ENCODE measurements at places on chromosomes 7 and 10.

- DNase-seq, result no peak
These were observed 9.5 kb downstream of the GPR146 start for GRCh38 chr7:1053816-1054370.

- no peak for DNase-seq
These were observed 30.3 kb upstream of the TRIM24 start for GRCh38 chr7:138429577-138430250.

DNA sequence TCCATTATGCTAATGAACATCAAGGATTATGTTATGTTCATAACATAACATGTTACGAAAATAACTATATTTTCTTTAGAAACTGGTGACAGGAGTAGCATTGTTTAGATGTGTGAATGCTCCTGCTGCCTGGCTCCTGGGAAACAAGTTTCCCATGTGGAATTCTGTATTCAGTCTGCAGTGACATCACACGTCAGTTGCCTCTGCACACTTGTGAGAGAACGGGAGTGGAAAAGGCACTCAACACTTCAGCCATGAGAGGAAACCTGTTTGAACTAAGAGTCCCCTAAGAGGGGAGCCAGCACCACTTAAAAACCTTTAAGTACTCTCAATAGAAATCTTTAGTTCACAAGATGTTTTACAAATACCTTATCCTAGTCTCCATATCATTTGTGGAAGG lies 140.3 kb upstream of the FAM20C start:
- no peak for DNase-seq

GRCh38 chr10:32980242-32980557 lies 22.2 kb upstream of the ITGB1 start:
- DNase-seq, result no peak

DNA sequence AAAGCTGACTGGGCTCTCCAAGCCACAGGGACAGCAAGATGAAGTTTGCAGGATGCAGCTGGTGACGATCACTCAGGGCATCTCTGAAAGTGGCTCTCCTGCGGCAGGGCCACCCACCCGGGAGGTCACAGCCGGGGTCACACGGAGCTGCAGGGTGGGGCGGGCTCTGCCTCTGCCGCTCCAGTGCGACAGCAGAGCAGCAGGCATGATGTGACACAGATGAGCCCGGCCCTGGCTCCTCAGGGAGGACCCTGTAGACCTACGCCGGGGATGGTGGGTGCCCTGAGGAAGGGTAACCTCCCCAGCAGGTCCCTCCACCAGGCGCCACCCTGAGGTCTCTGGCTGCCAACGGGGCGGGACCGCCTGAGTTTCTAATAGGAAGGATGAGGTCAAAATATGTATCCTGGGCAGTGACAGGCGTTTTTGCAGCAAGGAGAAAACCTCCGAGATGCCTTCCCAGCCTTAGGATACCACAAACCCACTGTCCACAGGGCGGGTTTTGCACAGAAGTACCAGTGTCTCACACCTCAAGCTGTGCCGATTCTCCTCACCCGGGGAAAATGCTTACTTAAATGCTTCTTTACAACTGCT lies 114.8 kb upstream of the DIP2C start:
- DNase-seq, result no peak

DNA sequence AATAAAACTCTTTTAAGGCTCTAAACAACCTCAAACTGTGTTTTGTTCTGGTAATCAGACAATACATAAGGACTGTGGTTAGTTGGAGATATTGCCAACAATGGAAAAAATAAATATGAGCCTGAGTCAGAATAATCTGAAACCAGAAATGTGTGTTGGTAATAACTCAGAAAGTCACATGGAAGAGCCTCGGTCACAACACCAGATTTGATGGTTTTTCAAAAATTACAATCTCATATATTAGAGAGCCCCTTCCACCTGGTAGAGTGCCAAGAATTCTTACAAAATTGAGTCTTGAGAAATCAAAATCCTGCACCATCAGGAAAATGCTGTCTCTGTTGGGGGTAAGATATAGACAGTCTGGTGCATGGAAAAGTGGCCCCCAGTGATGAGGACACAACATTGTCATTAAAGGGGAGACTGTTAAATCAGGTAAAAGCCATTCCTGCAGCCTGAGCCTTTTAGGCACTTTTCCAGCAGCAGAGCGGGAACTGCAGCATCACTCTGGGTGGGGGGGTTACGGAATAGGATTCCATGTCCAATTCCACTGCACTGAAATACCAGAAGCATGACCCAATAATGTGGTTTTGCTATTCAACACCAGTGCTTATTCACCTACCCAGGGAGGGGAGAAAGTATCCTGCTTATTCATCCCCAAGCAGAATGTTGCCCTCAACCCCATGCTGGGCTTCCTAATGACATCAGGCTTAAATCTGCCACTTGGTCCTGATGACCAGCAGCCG lies 9.5 kb upstream of the ADAM12 start:
- no peak for DNase-seq

- DNase-seq, result no peak
These were observed 44.4 kb upstream of the CD36 start for GRCh38 chr7:80593869-80594586.

GRCh38 chr10:131890276-131891195 lies 10.3 kb upstream of the PPP2R2D start:
- DNase-seq, result no peak

All from left hindlimb (tissue), 1 donor.